ENCODE measurements at places on chromosomes 5 and 9. TPM values are rescaled to one million over a fixed set of nuclear protein-coding genes. Genes with fewer than 3 reads are reported as not detected.

TMEM267 gene
- total RNA-seq, result 19.4 TPM

PCDHB8 gene
- total RNA-seq, result not detected

FCN2 gene
- total RNA-seq, result not detected

GARIN3 gene
- total RNA-seq, result not detected

GRCh38 chr9:9257999-9258498 lies 1354.8 kb downstream of the PTPRD start:
- H3K4me1 ChIP-seq, result no peaks in the 10 kb centered on the region
- no peak overlapping the region for H3K4me3 ChIP-seq
- no peaks in the 10 kb centered on the region for H3K27me3 ChIP-seq
- no peaks in the 10 kb centered on the region for H3K36me3 ChIP-seq
- H3K27ac ChIP-seq, result no peak overlapping the region

GRCh38 chr9:3902631-3903030 lies 376.8 kb upstream of the RFX3 start:
- DNase-seq, result no peak
- H3K27me3 ChIP-seq, result no peaks in the 10 kb centered on the region
- no peaks in the 10 kb centered on the region for H3K4me1 ChIP-seq
- no peak overlapping the region for H3K27ac ChIP-seq
- no peak overlapping the region for H3K4me3 ChIP-seq

DNA sequence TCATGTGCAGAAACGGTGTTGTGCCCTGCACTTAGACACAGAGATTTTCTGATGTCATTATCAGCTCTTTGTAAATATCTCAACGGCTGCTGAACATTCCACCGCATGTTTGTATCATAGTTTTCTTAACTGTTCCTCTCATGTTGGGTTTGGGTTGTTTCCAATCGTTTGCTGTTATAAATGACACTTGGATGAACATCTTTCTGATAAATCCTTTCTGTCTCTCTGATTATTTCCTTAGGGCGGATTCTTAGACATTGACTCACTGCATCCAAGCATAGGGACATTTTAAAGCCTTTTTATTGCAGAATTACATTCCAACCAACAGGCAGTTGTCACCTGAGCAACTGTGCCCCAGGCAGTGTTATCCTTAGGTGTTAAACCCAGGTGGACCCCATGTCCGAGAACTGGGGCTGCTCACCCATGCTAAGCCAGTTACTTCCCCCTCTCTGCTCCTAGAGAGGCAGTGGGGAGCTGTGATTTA lies 28.5 kb downstream of the COL5A1 start:
- H3K27me3 ChIP-seq, result no peaks in the 10 kb centered on the region
- H3K36me3 ChIP-seq, result no peaks in the 10 kb centered on the region
- no peak overlapping the region for H3K4me3 ChIP-seq
- no peaks in the 10 kb centered on the region for H3K4me1 ChIP-seq
- no peak overlapping the region for H3K27ac ChIP-seq
- no peak for DNase-seq
